ENCODE measurements at places on chromosomes 1 and 21.

- no peak overlapping the region for H3K27ac ChIP-seq
- peaks cover 12% of the 10 kb centered on the region for H3K27me3 ChIP-seq
- no peaks in the 10 kb centered on the region for H3K36me3 ChIP-seq
- no peak for DNase-seq
- no peaks in the 10 kb centered on the region for H3K4me1 ChIP-seq
- no peak overlapping the region for H3K4me3 ChIP-seq
Measured at GRCh38 chr21:42629933-42630589, 23.4 kb upstream of the PDE9A start.

- H3K4me3 ChIP-seq = no peak overlapping the region
- peaks cover 5% of the 10 kb centered on the region for H3K27me3 ChIP-seq
- no peak overlapping the region for H3K27ac ChIP-seq
- DNase-seq = peak; percentile 81
- no peaks in the 10 kb centered on the region for H3K36me3 ChIP-seq
- H3K4me1 ChIP-seq = peaks cover 6% of the 10 kb centered on the region
Measured at GRCh38 chr1:21818656-21819055, 6.6 kb downstream of the LDLRAD2 start.

DNA sequence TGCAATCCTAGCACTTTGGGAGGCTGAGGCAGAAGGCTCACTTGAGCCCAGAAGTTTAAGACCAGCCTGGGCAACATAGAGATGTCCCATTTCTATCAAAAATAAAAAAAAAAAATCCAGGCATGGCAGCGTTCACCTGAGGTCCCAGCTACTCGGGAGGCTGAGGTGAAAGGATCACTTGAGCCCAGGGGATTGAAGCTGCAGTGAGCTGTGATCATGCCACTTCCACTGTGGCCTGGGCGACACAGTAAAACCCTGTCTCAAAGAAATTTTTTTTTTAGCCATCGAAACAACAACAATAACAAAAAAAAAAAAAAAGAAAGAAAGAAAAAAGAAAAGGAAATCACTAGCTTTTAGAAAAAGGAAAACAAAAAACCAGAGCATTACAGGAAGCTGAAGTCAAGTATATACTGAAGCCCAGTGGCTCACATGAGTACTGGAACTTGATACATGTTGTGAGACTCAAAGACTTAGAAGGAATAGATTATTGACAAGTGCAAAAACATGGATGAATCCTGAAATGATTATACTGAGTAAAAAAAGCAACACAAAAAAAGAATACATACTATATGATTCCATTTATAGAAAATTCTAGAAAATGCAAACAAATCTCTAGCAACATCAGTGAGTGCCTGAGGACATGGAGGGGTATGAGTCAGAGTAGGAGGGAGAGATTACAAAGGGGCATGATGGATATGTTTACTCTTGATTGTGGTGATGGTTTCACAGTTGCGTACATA lies 6.1 kb upstream of the RABGAP1L start:
- H3K4me1 ChIP-seq = peaks cover 38% of the 10 kb centered on the region
- peaks cover 2% of the 10 kb centered on the region for H3K36me3 ChIP-seq
- DNase-seq = peak; percentile 61
- H3K27ac ChIP-seq = peak overlapping the region; percentile 63

- H3K4me3 ChIP-seq = peak overlapping the region; percentile 46
- H3K4me1 ChIP-seq = peaks cover 75% of the 10 kb centered on the region
- DNase-seq = peak; percentile 86
Measured at GRCh38 chr1:12478612-12478985, 139.4 kb downstream of the DHRS3 start.

- H3K4me3 ChIP-seq = no peak overlapping the region
- no peak for DNase-seq
- no peak overlapping the region for H3K27ac ChIP-seq
- H3K27me3 ChIP-seq = peaks cover 10% of the 10 kb centered on the region
- peaks cover 8% of the 10 kb centered on the region for H3K4me1 ChIP-seq
- H3K36me3 ChIP-seq = no peaks in the 10 kb centered on the region
Measured at GRCh38 chr21:25375675-25376074, 231.6 kb downstream of the MRPL39 start.
